ENCODE measurements at places on chromosomes 4 and X.

DNA sequence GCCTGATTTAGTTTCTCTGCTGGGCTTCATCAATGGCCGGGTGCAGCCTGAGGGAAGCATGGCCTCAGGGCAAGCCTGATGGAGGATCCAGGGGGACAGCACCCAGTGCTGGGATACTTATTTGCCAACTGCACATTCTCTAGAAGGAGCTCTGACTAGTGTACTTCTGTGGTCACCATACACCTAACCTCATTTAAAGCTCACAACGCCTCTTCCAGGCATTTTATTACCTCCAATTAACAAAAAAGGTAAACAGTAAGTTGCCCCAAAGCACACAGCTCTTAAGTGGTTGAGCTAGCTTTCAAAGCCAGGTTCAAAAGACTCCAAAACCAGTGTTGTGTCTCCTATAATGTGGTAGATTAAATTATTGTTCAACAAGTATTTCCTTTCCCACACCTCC, 26.8 kb upstream of the ATXN3L start:
- DNase-seq = no peak

DNA sequence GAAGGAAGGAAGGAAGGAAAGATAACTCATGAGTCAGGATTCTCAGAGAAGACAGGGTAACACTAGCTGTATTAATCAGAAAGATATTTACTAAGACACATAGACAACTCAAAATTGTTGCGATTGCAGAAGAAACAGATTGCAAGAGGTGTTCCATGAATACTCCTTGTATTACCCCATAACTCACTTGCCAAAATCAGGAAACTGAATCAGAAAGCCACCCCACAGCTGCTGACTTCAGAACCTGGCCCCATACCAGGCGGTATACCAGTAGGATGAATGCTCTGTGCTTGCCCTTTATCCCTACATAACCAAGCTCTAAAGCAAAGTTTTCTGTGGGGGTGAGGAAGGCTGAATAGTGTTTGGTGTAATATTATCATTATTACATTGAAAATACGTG, 468.5 kb downstream of the IQCM start:
- DNase-seq = no peak

DNA sequence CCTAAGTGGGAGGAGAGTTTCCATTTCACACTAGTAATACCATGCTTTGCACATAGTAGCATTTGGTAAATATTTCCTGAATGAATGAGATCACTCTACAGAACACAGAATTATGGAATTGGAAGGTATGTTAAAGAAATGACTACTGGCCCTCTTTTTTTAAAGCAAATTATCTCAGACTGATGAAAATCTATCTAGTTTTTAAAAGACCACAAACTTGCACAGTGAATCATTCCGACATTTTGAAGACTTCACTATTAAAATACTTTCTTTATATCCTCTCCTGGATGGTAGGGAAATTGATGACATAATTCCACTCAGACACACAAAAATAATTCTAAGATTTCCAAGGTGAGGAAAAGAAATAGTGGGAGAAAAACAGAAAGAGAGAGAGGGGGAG, 68.4 kb upstream of the ETNPPL start:
- DNase-seq = no peak

- DNase-seq = no peak
These were observed 4.2 kb upstream of the CDS1 start for GRCh38 chr4:84578540-84579402.

DNA sequence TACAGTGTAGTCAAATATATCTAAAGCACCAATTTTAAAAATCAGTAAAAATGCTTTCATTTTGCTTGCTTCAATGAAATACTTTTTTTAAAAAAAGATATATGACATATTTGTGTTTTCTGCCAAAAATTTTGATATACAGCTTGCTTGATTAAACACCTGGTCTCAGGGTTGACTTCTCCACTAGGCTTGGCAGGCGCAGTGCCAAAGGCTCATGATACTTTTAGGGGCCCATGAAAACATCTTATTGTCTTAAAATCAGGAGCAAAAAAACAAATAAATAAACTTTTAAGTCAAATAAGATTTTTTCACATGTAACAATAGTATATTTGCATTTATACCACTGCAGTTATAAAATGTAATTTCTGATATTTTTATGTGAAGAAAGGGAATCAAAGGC, 95.6 kb downstream of the ADGRA3 start:
- DNase-seq = no peak

GRCh38 chr4:165810726-165811125, 62.3 kb upstream of the TLL1 start:
- no peak for DNase-seq

DNA sequence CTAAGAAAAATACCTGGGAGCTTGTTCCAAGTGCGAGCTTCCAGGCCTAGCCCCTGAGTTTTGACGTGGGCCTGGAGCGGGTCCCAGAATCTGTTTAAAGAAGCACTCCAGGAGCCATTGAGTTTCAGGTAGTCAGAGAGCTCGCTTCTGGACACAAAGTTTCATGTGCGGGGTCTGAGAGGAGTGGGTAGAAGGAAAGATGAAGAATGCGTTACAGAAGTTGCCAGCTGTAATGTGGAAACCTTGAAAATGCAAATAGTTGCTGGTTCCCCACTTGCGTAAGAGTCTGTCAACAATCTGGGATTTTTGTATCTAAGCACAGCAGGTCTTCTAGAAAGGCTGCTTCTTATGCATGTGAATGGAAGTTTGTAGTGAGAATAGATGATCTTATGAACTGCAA, 77.5 kb upstream of the CLCN4 start:
- DNase-seq = no peak

DNA sequence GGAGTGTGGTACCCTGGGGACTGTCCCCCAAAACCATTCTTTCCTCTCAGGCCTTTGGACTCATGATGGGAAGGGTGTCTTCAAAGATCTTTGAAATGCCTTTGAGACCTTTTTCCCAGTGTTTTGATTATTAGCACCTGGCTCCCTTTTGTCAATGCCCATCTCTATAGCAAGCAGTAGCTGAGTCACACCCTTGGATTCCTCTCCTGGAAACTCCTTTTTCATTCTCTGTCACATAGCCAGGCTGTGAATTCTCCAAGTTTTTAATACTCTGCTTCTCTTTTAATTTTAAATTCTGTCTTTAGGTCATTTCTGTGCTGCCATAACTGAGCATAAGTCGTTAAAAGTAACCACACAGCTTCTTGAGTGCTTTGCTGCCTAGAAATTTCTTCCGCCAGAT, 29.7 kb downstream of the IL21 start:
- no peak for DNase-seq

DNA sequence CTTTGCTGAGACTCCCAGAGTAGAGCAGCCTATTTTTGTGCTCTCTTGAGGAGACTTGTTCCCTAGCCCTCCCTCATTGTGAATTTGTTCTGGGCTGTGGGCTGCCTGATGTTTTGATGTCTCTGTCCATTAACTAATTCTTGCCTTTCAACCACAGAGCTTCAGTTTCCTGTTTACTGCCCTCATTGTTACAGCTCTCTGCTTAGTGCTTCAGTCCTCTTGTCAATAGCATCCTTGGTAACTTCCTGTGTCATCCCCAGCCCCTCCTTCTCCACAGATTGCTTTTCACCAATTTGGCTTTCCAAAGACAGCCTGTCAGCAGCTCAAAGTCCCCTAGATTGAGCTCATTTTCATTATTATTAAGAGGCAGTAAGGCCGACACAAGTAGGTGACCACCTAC, 69.9 kb downstream of the COX7B2 start:
- DNase-seq = no peak

DNA sequence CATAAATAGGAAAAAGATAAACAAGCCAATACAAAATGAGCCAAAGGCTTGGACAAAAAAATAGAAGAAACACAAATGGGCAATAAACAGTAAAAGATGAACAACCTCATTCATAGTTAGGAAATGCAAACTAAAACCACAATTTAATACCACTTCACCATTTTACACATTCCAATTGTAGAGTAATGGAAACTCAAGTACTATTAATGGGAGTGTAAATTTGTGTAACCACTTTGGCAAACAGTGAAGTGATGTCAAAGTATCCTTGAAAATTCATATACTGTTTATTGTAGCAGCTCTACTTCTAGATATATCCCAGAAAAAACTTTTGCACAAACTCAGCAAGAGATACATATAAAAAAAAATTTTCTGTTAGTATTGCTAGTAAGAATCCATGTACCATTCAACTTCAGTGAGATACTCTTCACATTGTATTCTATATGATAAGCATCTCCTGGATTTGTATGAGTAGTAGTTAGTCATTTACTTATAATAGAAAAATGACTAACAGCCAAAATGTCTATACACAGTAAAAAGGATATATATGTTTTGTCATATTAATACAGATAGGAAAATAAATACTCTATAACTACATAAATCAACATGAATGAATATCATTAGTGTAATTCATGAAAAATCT, 229.8 kb downstream of the DKK2 start:
- no peak for DNase-seq

- DNase-seq = no peak
These were observed 129.2 kb downstream of the FAM53A start for GRCh38 chr4:1554876-1555265.

- DNase-seq = no peak
These were observed 223.4 kb downstream of the VEGFC start for GRCh38 chr4:176569301-176569700.

DNA sequence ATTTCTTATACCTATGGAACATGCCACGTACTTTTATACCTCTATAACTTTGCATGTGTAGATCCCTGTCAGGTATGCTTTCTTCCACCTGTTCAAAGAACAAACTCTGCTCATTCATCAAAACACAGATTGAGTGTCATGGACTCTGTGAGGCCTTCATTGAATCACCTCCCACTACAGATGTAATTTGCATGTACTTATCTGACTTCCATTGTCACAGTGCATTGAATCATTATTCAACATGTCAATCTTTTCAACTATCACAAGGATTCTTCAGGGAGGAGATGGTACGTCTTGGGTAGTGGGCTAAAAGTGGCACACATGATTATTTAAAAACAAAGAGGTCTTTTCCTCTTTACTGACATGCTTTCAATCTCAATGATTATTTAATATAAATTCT, 24.1 kb downstream of the SPOCK3 start:
- DNase-seq = no peak

- no peak for DNase-seq
These were observed 177.7 kb downstream of the RBM46 start for GRCh38 chr4:154958621-154959358.

GRCh38 chrX:68826113-68826980, 2.5 kb upstream of the EFNB1 start:
- DNase-seq = no peak

DNA sequence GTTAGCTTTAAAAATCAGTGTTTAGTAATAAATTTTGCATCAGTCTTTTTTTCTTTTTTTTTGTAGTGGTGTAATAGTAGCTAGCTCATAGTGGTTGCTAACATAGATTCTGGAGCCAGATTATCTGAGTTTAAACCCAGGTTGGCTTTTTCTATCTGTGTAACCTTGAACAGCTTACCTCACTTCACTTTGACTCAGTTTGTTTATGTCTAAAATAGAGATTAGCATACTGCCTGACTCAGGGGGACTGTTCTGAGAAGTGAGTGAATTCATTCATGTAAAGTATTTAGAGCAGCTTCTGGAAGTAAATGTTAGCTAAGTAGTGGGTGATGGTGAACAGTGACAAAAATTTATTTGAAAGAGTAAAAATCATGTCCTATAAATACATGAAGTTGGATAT, 32.9 kb downstream of the CPEB2 start:
- no peak for DNase-seq

- DNase-seq = no peak
These were observed 61.3 kb upstream of the NFKB1 start for GRCh38 chr4:102439812-102440211.

All from stimulated activated CD8-positive, alpha-beta memory T cell treated with anti-CD3 and anti-CD28 coated beads, Interleukin-7, amount 100 ng/mL, for 24 hours (primary cell).